ENCODE measurements at places on chromosomes 16 and 17.

DNA sequence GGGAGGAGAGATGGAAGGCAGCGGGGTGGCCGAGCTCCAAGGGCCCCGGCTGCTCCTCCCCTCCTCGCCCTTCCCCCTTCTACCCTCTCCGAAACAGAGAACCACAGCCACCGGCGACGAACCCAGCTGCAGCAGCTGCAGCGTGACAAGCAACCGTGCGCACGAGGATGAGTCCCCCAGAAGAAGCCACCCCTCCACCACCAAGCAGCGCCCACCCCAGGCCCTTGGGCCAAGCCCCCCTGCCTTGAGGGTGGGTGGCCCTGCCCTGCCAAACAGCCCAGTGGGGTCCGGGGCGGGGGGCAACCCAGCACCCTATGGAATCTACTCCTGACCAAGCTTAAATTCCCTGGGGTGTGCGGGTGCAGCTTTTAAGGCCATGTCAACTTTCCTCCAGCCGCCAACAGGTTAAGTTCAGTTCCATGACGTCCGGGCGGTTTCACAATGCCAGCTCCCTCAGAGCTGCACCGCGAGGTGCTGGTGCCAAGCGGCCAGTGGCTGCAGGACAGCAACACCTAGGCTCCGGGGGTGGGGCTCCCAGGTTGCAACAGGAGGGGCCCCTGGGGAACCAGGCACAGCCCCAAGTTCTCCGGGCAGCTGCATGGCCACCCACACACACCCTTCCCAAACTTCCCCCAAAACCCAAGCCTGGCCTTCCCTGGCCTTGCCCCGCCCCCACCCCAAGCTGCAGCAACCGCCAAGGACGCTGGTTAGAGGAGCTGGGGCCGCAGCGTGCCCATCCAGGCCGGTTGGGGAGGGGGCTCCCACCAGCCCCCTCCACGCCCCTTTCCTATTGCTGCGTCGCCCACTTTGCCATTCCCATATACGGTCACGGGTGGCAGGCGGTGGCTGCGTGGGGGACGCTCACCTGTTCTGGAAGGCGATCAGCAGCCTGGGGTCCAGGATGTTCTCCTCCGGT, 2.0 kb downstream of the CBX4 start:
- no peak for DNase-seq

GRCh38 chr17:47957591-47958490, at the start of gene PRR15L:
Gene PRR15L, minus strand, starts transcription at chr17:47957883. Its CDS starts 4,649 bp downstream, at chr17:47953234.
- DNase-seq: no peak

- DNase-seq: no peak
These were observed 609.9 kb downstream of the WWOX start for GRCh38 chr16:78709137-78709884.

GRCh38 chr17:78403822-78404221, 25.4 kb downstream of the PGS1 start:
- no peak for DNase-seq

DNA sequence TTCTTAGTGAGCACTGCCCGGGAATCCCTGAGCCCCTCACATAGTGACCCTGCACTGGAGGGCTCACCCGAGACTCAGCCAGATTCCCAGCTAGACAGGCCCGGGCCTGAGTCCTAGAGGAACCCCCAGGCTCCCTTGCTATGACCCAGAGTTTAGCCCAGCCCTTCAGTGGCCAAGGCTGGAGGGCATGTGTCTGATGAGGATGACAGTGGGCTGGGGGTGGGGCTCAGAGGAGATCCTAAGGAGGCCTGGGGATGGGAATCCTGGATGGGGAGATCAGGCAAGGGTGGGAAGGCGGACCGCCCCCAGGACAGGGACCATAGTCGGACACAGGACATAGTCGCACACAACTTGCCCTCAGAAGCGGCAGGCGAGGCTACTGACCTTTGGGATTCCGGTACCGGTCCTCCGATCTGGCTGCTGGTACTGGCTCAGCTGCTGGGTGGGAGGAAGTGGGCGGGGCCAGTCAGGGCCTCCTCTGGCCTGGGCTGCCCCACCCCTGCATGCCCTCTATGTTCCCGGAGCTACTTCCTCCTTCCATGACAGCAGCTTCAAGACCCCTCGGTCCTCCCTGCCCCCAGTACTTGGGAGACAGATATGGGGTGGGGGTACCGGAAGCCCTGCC, 1.1 kb downstream of the CD79B start:
- DNase-seq: peak; percentile 43

DNA sequence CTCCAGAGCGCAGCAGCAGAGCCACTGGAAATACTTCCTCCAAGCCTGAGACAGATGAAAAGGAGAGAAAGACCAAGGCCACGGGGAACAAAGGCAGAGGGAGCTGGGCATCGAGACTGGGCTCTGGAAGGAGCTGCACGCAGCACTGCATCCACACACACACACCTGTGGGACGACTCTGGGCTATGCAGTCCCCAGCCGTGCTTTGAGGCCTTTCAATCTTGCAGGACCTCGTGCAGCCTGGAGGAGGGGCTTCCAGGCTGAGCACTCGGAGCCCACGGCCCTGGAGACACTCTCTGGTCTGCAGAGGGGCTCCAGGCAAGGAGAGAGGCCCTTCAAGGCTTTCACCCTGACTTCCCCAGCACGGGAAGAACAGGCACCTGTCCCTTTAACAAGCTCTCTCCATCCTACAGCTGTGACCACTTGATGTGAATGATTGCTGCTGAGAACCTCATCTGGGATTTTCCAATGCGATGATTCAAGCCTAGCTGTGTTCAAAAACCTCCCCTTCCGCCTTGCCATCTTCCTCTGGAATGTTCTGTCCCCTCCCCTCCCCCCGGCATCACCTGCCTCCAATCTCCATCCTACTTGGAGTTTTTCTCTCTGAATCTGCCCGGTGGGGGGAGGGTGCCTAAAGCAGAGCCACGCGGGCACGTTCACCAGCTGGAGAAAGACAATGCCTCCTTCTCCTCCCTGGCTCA, 37.5 kb downstream of the RBFOX3 start:
- no peak for DNase-seq

GRCh38 chr17:13302419-13302818, 284.6 kb upstream of the ELAC2 start:
- DNase-seq: no peak

- DNase-seq: no peak
These were observed 50.5 kb downstream of the COPRS start for GRCh38 chr17:31808521-31809050.

DNA sequence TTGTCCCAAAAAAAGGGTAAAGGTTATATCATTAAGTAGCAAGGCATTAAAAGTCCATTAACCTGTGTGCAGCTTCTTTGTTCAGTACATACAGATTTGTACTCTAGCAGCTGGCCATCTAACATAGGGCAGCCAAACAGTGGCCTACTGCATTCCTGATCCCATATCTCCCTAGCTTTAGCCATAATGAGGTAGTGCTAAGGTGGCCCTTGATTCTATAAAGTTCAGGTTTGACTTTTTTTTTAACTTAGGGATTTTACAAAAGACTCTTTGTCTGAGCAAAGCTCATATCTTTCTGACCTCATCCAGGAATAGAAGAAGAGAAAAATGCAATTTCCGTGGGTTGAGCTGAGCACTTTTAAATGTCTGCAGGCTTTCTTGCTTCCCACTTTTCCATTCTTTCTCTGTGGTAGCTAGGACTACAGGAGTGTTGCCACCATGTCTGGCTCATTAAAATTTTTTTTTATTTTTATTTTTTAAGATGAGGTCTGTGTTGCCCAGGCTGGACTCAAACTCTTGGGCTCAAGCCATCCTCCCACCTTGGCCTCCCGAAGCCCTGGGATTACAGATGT, 19.5 kb upstream of the CDC6 start:
- no peak for DNase-seq

- DNase-seq: peak; percentile 71
These were observed 604 bp downstream of the PRR14 start for GRCh38 chr16:30651124-30652004.

- DNase-seq: no peak
These were observed 1.7 kb downstream of the KSR1 start for GRCh38 chr17:27457731-27458523.

DNA sequence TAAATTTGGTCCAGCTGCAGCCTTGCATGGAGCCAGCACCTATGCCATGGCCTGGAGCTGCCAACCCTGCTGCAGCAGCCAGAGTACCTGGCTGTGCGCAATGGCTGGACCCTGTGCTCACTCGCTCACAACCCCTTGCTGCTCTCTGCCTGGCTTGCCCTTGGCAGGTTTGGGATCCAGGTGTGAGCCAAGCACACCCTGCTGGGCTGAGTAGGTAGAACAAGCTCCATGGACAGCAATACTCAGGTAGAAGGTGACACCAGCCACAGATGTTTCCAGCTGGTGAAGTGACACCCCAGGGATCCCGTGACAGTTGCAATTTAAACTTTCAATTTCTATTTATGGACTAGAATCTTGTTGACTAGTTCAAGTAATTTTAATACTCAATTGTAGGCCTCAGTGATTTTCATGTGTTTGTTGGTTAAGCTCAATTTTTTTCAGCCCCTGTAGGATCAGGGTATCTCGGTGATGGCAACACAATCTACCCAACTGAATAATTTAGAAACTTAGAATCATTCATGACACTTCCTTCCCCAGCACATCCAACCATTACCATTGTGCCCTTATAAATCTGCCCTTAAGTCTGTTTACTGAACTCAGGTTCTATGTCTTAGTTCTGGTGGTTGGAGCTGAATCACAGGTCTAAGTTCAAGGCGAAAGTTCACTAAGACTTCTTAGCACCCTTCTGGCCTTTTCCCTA, 480.0 kb downstream of the PMP22 start:
- DNase-seq: no peak

- DNase-seq: no peak
These were observed 25.9 kb downstream of the LPCAT2 start for GRCh38 chr16:55534756-55535155.

All from stimulated activated CD4-positive, alpha-beta T cell treated with anti-CD3 and anti-CD28 coated beads, Interleukin-4, amount 100 ng/mL, for 48 hours (primary cell).